Neuronal stem cell (in vitro differentiated cells): ENCODE measurements at places on chromosomes 3 and 15.

GRCh38 chr15:40092256-40092978 is 16.3 kb downstream of the BMF start:
- DNase-seq: no peak

DNA sequence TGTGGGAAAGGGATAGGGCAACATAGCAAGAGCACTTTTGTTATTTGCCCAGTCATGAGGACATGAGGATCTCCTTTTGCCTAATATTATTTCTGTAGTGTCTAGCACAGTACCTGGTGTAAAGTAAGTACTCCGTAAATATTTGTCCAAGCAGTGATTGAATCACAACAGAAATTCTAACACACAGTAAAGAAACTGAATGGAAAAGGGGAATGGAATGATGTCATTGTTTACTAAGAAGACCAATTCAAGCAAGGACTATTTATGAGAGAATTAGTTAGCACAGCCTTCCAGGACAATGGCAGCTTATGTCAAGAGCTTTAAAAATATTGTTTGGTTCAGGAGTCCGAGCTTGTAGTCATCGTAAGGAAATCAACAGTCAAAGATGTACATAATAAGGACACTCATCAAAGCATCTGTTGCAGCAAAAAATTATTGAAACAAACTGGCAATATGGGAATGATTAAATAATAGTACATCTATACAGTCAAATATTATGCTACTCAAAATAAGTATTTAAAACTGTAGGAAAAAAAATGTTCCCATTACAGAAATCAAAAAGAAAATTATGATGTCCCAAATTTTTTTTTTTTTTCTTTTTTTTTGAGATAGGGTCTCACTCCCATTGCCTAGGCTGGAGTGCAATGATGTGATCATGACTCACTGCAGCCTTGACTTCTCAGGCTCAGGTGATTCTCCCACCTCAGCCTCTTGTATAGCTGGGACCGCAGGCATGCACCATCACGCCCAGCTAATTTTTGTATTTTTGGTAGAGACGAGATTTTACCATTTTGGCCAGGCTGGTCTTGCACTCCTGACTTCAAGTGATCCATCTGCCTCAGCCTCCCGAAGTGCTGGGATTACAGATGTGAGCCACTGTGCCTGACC is 17.9 kb downstream of the CAPN7 start:
- no peak for DNase-seq

DNA sequence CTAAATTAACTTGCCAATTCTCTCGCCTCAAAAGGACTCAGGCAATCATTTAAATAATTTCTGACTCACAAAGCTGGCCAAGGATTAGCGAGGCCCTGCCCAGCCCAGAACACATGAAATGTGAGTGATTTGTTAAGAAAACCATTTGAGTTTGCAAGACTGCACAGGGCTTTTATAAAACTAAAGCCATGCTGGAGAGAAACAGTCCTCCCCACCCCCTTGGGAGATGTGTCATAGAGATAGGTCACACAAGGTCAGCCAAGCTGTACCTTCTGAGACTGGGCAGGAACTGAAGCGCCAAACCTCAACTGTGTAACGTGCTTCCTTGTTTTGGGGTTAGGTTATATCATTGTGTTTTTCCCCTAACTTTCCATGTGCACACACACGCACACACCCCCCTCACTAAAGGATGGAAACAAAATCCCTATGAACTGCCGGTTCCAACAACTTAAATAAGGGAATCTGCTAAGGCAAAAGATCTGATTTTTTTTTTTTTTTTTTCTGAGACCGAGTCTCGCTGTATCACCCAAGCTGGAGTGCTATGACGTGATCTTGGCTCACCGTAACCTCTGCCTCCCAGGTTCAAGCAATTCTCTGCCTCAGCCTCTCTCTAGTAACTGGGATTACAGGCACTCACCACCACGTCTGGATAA is 8.1 kb downstream of the SPATA12 start:
- DNase-seq: no peak

GRCh38 chr3:13167064-13167743 is 94.0 kb upstream of the IQSEC1 start:
- no peak for DNase-seq

GRCh38 chr3:158810823-158811724 is 9.2 kb downstream of the MFSD1 start:
- no peak for DNase-seq

DNA sequence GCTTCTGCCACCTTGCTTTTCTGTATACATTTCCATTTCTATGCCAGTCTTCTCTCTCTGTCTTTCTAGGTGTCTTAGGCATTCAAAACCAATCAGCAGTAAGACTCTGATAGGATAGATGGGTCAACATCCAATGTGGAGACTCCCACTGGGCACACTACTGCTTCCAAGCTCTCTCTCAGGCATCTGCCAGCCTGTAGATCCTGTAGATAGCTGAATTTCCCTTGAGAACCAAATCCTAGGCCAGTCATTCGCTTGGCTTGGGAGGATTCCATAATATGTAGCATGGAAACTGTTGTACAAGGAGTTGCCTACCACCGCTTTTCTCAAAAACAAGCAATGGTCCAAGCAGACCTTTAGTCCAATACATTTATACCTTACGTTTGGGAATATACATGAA is 262.8 kb upstream of the RARB start:
- DNase-seq: no peak

GRCh38 chr3:57142411-57142723 is 22.8 kb downstream of the IL17RD start:
- no peak for DNase-seq

DNA sequence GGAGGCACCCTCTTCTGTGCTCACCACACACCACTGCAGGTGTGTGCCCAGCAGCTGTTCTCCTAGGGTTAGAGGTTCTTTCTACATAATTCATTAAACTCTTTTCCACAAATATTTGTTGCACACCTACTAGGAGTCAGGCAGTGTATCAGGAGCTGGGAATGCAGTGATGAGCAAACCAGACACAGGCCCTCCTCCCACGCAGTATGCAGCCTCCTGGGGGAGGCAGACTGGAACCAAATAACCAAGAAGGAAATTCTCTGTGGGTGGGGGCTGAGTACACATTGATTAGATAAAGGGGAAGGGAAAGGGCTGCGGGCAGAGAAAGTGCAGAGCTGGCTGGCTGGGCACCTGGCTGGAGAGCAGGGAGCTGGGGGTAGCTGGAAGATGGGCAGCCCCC is 18.5 kb upstream of the C3orf22 start:
- no peak for DNase-seq

DNA sequence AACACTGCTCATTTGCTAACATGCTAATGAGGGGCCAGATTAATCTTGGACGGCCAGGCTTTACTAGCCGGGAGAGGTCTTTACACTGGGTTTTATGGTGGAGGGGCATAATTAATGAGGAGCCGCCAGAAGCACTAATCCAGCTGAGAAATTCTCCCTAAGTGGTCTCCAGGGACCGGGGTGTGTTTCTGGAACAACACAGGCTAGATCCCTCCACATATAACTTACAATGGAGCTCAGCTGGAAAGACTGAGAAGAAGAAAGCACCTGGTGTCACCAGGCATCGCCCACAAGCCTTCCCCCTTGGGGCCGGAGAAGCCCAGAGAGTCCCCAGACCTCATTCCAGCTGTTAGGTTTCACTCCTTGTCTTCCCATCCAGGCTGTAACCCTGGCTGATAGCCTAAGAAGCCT is 127.5 kb downstream of the MEGF11 start:
- DNase-seq: no peak

DNA sequence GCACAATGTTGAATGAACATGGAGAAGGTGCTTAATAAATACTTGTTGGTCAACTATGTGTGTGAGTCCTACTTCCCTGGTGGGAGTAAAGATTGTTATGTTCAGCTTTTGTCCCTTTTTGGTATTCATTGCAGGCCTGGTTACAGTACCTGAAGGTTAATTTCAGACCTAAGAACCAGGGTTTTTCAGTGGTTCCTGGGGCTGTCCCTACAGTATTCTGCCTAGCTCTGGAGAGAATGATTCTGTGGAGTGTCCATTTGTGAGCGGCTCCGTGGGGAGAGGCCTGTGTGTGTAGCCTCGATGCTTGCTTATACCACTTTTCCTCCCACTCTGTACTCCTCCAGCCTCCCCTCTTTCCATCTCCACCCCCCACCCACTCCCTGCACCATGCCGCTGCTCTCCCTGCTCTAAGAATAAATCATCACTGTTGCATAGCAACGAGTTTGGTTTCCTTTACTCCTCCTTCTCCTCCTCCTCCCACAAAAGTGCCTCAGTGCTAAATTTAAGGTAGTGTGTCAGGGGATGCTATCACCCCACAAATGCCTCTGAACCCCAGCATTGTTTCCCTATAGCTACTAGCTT is 150.6 kb upstream of the ROPN1 start:
- DNase-seq: no peak

- DNase-seq: no peak
These were observed 49.2 kb downstream of the SLC41A3 start for GRCh38 chr3:126034481-126035361.

DNA sequence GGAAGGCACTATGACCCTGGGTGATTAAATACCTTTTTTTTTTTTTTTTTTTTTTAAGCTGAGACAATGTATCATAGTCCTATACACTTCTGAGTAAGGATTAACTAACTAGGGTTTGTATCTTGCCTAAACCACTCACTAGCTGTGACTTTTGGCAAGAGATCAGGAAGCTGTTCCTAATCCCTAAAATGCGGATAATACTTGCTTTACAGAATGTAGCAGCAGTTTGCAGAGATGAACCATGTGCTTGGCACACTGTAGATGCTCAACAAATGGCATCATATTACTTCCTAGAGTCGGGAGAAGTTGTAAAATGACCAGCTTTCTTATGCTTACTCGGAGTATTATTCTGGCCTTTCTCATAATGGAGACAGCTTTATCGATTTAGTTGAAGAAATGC is 25.6 kb upstream of the PYGO1 start:
- DNase-seq: no peak

DNA sequence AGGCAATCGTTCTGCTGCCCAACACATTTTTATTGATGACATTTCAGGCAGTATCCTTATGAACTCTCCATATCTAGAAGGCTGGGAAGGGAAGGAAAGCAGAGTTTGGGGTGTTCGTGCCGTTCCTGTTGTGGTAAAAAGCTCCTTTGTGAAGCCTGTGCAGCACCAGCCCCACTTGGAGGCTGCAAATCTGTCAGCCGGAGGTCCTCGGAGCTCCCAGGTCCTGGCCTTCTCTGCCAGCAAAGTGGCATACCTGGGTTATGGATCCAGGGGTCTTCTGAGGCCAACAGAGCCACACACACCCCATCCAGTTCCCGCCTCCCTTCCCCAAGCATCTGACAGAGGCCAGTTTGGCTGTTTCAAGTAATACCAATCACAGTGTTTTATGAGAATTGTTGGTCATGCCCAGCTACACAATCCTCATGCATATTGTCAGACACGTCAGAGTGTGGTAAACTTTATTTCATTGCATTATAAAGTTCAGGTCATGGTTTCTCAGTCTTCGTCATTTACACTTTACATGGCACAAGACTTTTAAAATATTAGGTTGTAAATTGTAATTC is 15.9 kb upstream of the USP3 start:
- DNase-seq: no peak

- no peak for DNase-seq
These were observed 232.1 kb downstream of the IGSF11 start for GRCh38 chr3:118802325-118803095.

DNA sequence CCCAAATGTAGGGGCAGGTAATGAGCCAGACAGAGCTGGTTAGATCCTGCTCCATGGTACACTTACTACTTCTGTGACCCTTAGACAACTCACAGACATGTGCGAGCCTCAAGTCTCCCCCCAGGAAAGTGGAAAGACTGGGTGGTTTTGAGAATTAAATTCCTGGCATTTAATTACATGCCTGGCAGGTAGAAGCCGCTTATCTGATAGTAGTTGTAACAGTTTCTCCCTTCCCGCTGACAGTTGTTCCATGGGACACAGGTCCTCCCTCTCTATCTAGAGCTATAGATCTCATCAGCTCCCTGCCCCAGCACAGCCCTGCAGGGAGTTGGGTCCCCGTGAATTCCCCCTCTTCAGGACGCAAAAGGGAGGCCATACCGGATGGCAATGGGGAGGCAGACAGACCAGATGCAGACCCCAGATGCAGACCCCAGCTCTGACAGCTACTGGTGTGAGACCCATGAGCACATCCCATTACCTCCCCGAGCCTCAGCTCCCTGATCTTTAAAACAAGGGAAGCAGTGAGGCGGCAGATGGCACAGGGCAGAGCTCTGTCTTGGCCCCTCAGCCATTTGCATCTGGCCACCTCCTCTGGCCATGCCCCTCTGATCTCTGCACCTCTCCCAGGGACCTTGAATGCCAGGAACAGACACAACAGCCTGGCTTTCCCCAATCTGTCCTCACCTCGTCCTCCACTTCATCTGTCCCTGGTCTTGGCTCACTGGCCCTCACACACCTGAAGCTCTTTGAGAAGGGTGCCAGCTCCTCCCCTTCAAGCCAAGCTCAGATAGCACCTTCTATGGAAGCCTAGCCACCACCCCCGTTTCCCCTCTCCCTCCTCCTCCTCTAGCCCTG is 34.1 kb upstream of the NR2C2 start:
- DNase-seq: no peak

- no peak for DNase-seq
These were observed 131.8 kb upstream of the UBE2E2 start for GRCh38 chr3:23071296-23071695.

DNA sequence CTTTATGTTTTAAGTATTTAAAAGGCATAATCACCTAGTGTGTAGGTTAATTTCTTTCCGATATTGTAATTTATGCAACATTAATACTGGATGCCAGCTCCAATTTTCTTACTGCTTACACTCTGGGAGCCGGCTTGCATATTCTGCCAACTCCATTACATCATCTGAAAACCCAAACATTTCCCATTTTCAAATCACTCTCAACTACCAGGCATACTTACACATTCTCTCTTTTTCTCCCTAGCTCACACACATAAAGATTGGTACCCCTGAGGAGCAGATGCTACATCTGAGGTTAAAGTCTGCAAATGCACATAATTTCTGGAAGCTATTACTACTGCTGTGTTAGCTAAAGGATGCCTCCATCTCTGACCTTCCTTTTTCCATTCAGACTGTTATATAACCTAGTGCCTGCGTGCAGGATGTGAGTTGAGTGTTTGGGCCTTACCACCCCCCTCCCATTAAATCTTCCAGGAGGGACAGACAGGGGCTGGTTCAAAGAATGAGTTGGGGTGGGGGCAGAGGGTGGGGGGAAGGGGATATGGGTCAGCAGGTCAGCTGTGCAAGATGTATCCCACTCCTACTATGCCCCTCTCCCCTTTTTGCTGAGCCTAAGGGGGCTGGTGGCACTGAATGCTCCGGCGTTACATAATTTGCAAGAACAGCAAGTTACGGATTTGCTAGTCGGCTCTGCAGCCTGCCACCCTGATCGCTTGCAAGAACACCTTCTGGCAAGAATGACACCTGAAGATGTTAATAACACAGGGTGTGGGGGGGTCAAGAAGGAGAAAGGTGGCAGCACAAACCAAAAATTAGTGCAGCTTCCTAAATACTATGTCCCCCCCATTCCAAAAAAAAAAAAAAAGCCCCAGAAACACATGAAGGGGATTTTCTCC is 2.5 kb downstream of the RORA start:
- no peak for DNase-seq
